ENCODE measurements at places on chromosomes 4 and X. TPM values are rescaled to one million over a fixed set of nuclear protein-coding genes. Genes with fewer than 3 reads are reported as not detected.

- H3K4me1 ChIP-seq, result no peaks in the 10 kb centered on the region
- H3K4me3 ChIP-seq, result no peak overlapping the region
- no peak for DNase-seq
Measured at GRCh38 chrX:7261672-7262332, 113.8 kb upstream of the PUDP start.

STK32B gene
- not detected for total RNA-seq

CT45A2 gene
- total RNA-seq, result not detected

COPS4 gene
- total RNA-seq, result 37.1 TPM

DNA sequence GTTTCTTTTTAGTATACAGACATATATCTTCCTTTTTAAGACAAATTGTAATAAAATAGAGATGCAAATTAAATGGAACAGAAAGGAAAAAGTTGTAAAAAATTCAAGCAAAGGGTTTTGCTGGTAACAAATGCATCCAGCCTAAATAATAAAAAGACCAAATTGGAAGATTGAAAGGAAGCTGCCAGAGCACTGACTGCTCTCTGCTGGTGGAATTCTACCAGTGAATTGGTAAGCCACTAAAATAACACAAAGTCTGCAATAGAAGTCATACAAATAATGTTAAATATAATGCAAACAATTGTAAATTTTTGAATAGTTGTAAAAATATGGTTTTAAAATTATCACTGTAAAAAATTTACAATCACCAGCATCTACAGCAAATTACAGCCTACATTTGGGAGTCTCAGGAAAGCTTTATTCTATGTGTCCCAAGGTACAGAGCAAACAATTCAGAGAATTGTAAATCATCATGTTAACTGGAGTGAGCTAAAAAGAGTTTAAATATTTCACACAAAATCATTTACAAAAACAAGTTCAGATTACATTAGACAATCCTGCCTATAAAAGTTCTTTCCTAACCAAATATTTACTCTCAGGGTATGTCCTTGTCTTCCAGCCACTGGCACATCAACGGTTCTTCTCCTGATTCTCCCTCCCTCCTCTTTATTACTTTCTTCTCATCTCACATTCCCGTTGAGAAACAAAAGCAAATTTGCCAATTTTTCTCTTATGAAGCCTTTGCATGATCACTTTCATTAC lies 1322.5 kb downstream of the PCDH7 start:
- DNase-seq, result no peak
- H3K36me3 ChIP-seq, result no peaks in the 10 kb centered on the region
- H3K4me3 ChIP-seq, result no peak overlapping the region
- no peaks in the 10 kb centered on the region for H3K4me1 ChIP-seq
- no peak overlapping the region for H3K27ac ChIP-seq
- no peaks in the 10 kb centered on the region for H3K27me3 ChIP-seq

DNA sequence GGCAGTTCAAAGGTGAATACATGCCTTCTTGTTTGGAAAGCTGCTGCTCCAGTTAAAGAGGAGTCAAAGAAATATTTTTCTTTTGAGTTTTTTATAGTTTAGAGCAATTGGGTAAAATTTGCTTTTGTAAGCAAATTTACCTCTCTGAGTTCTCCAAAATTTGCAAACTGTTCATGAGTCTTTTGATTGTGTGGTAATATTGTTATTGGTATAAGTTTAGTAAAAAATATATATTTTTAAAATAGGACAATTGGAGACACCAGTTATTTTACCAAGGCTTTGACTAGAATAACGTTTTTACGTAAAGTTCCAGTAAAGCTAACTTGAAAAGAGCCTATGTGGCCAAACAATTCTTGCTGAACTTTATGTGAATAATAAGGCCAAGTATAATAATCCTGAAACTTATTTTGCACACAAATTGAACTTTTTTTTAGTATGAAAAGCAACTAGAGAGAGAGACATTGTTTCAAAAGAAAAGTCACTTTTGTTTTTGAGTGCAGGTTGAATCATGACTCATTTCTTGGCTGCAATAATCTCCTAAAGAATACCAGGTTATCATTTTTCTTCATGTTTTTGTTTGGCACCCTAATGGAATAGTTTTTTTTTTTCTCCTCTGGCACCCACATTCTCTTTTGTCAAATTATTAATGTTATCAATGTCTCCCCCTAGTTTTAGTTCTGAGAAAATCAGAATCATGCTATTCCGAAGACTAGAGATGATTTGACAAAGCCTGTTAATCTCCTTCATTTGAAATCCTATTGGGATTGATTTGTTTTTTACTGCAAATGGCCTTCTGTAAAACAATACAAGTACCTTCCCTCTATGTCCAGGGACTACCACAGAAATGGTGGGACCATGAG lies 57.1 kb downstream of the UGT2B10 start:
- H3K27me3 ChIP-seq, result no peaks in the 10 kb centered on the region
- H3K4me3 ChIP-seq, result no peak overlapping the region
- H3K4me1 ChIP-seq, result no peaks in the 10 kb centered on the region
- no peak for DNase-seq
- no peak overlapping the region for H3K27ac ChIP-seq

GRCh38 chr4:38964942-38965775 lies 67.0 kb downstream of the TMEM156 start:
- H3K36me3 ChIP-seq, result peaks cover 36% of the 10 kb centered on the region
- H3K4me1 ChIP-seq, result peaks cover 20% of the 10 kb centered on the region
- H3K27ac ChIP-seq, result no peak overlapping the region
- no peaks in the 10 kb centered on the region for H3K27me3 ChIP-seq

GRCh38 chr4:83054928-83055327 lies 19.9 kb downstream of the COPS4 start:
- no peaks in the 10 kb centered on the region for H3K4me1 ChIP-seq
- peaks cover 17% of the 10 kb centered on the region for H3K36me3 ChIP-seq

DNA sequence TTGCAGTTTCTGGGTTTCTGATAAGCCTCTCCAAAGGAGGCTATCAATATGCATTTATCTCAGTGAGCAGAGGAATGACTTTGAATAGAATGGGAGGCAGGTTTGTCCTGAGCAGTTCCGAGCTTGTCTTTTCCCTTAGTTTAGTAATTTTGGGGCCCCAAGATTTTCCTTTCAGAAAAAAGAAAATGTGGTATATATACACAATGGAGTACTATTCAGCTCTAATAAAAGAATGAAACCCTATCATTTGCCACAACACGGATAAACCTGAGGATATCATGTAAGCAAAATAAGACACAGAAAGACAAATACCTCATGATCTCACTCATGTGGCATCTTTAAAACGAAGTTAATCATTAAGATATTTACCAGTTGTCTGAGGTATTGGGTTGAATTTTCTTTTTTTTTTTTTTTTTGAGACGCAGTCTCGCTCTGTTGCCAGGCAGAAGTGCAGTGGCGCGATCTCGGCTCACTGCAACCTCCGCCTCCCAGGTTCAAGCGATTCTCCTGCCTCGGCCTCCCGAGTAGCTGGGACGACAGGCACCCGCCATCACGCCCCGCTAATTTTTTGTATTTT lies 540 bp downstream of the ZNF721 start:
- DNase-seq, result no peak
- H3K4me1 ChIP-seq, result peaks cover 40% of the 10 kb centered on the region
- H3K36me3 ChIP-seq, result peaks cover 71% of the 10 kb centered on the region
- H3K27ac ChIP-seq, result peak overlapping the region; percentile 90

GRCh38 chr4:53147711-53148110 lies 218.2 kb downstream of the SCFD2 start:
- H3K36me3 ChIP-seq, result peaks cover 25% of the 10 kb centered on the region
- H3K27ac ChIP-seq, result no peak overlapping the region
- no peak overlapping the region for H3K4me3 ChIP-seq
- H3K4me1 ChIP-seq, result peaks cover 4% of the 10 kb centered on the region

TNMD gene
- not detected for total RNA-seq

GRCh38 chr4:100933628-100934027 lies 413.7 kb downstream of the PPP3CA start:
- H3K36me3 ChIP-seq, result no peaks in the 10 kb centered on the region
- H3K27ac ChIP-seq, result no peak overlapping the region
- no peak overlapping the region for H3K4me3 ChIP-seq
- no peak for DNase-seq
- H3K27me3 ChIP-seq, result peaks cover 9% of the 10 kb centered on the region
- no peaks in the 10 kb centered on the region for H3K4me1 ChIP-seq
